ENCODE measurements at places on chromosomes 16 and 17.

GRCh38 chr17:4559139-4559791 lies 1.1 kb downstream of the GGT6 start:
- DNase-seq = no peak

DNA sequence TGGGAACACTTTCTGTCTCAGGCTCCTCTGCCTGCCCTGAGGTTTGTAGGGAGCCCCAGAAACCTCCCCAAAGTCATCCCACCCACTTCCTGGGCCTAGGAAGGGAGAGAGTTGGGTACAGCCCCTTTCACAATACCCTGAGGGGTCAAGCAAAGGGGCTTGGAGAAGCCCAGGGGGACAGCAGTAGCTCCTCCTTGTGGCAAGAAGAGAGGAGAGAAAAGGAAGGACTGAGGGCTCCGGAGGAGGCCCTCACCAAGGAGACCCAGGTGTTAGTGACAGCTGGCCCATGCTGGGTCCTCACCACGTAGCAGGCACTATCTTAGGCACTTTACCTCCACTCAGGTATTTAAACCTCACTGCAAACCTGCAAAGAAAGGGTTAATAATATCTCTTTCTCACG lies 112.8 kb downstream of the IRX5 start:
- no peak for DNase-seq

DNA sequence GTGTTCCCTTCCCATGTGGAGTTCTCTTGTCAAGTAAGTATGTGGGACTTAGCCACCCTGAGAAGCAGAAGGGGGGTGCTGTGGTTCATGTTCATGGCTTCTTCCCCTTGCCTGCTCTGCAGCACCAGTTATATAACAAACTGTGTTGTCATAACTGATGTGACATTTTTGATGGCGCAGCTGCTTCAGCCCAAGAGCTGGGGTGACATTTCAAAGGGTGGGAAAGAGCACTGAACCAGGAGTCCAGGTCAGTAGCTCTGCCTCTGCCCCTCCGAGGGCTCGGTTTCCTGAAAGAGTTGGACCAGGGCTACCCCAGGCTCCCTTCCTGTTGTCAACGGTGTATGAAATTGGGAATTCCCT lies 7.4 kb downstream of the GNAO1 start:
- DNase-seq = no peak

DNA sequence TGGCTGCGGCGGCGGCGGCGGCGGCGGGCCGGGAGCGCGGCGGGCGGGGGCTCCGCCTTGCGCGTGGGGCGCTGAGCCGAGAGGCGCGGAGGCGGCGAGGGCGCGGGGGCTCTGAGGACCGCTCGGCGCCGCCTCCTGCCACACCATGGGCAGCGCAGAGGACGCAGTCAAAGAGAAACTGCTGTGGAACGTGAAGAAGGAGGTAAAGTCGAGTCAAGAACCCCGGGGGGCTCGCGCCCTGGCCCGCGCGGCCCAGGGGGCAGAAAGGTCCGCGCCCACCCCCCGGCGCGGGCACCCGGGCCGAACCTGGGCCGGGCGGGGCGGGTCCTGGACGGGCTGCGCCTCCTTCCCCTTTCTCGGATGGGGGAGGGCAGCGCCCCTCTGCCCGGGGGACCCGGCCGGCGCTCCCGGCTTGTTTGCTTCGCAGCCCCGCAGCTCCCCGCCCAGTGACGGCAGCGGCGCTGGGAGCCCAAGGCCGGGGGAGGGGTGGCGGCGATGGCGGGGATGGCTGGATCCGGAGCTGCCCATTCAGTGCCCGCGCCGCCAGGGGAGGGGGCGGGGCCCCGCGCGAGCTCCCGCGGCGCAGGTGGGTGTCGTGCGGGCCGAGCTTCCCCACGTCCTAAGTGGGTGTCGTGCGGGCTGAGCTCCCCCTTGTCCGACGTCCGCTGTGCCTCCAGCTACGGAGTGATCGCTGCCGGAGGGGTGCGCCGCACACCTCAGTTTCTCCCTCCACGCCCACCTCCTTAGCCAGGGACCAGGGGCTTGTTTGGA lies 428 bp downstream of the SGSM2 start:
- no peak for DNase-seq

DNA sequence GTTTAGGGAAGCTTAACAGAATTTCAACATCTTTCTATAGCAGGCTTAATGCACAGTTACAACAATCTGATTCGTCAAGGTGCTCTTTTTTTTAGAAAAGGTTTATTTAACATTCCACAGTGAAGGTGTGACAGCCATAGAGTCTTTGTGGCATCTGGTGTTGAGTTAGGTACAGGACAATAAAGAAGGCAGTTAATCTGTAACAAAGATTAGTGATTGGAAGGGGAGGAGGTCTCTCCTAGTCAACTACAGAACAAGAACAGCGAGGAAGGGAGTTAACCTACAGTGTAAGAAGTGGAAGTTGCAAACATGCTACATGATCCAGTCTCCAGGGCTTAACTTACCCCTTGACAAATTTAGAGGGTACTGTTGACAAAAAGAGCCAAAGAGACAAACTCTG lies 3.0 kb upstream of the ZDHHC7 start:
- DNase-seq = no peak

GRCh38 chr17:41352597-41353366 lies 2.2 kb upstream of the KRT33A start:
- no peak for DNase-seq
